ENCODE measurements at places on chromosomes 2 and 18.

DNA sequence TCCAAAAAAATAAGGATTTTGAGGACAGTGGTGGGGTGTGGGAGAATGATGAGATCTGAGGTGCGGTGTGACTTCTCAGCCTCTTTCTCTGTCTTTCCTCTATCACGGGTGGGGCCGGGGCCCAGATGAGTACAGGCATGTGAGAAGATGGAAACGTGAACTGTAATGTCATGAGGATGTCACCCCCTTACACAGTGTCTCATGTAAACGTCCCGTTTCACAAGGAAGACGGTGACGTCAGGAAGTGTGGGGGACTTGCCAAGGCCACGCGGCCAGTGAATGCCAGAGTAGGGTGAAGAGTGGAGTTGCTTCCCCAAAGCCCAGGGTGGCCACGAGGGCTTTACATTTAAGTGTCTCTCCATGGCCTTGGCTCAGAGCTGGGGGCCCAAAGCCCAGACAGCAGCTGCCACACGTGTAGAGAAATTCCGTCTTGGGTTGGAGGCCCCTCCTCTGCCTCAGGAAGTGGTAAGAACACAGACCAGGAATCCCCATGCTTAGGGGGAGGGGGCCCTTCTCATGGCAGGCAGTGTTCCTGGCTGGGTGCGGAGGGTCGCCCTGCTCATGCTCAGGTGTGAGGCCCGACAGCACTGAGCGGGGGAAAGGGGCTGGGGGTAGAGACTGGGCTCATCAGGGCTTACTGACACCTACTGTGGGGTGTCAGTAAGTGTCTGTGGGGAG lies 80.9 kb upstream of the SMAD7 start:
- peak overlapping the region; percentile 68 for H3K4me3 ChIP-seq
- no peak for DNase-seq
- H3K4me1 ChIP-seq, result peaks cover 10% of the 10 kb centered on the region
- peaks cover 7% of the 10 kb centered on the region for H3K27me3 ChIP-seq

- H3K36me3 ChIP-seq, result peaks cover 4% of the 10 kb centered on the region
- peak overlapping the region; percentile 85 for H3K27ac ChIP-seq
- no peak for DNase-seq
- H3K4me3 ChIP-seq, result no peak overlapping the region
These were observed 10.4 kb upstream of the DNAH7 start for GRCh38 chr2:196079052-196079451.

DNA sequence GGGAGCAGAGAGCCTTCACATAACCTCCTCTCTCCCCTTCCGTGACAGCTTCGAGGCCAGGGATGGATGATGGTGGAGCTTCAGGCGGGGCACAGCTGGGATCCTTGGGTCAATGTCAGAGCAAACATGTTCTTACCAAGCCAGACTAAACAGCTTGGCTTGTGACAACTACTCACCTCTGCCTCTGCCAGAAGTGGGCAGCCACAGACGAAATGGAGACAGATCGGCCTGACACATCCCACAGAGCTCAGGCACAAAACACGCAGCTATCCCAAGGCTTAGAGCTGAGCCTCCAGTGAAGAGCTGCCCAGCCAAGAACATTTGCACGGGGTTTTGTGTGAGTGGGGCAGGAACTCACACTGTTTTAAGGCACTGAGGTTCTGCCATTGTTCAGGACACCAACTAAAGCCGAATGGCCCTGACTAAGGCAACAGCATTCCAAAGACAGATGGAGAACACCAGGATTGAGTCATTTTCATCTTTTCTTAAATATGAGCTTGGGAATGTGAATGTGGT lies 12.8 kb downstream of the PXDN start:
- H3K4me1 ChIP-seq, result no peaks in the 10 kb centered on the region
- H3K27ac ChIP-seq, result no peak overlapping the region
- H3K4me3 ChIP-seq, result no peak overlapping the region
- no peaks in the 10 kb centered on the region for H3K27me3 ChIP-seq
- DNase-seq, result no peak

GRCh38 chr2:215535741-215536140 lies 99.9 kb upstream of the FN1 start:
- no peaks in the 10 kb centered on the region for H3K4me1 ChIP-seq
- no peak for DNase-seq
- no peak overlapping the region for H3K4me3 ChIP-seq
- no peaks in the 10 kb centered on the region for H3K36me3 ChIP-seq

DNA sequence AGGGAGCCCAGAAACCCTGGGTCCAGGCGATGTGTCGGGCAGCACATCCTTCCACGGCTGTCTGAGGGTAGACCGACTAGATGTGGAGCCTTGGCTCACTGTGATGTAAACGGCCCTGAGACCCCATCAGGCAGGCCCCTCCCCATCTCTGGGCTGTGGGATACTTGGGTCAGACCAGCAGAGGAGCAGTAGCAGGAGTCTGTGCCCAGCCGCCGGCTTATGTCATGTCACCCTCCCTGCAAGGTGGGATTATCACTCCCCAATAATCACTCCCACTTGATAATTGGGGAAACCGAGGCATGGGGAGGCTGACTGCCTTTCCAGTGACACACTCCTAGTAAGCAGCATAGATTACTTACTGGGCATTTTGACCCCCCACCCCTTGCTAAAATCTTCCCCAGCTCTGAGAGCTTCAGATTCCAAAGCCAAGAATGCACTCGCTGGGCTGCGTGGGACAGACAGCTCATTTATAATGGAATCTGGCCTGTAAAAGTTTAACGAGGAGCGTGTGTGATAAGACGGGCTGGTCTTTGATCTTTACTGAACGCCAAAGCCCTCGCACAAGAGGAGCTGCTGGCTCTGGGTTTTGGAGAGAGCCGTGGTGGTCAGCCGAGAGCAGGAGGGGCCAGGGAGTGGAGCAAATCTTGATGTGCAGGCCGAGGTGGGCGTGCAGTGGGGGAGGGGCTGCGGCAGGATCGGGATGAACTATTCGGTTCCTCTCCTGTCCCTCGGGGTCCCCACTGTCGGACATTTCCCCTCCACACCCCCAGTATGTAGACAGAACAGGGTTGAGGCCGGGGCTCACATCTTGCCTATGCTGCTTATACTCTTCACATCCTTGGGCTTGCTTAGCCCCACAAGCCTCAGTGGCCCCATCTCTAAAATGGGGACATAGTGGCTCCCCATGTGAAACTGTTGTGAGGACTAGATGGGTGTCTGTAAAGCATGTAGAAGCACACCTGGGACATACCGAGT lies 200.0 kb downstream of the GLI2 start:
- H3K4me1 ChIP-seq, result peaks cover 4% of the 10 kb centered on the region
- no peak overlapping the region for H3K4me3 ChIP-seq
- H3K36me3 ChIP-seq, result no peaks in the 10 kb centered on the region
- DNase-seq, result no peak
- H3K27ac ChIP-seq, result no peak overlapping the region
- peaks cover 2% of the 10 kb centered on the region for H3K27me3 ChIP-seq

GRCh38 chr2:84022810-84023431 lies 436.2 kb downstream of the SUCLG1 start:
- no peaks in the 10 kb centered on the region for H3K4me1 ChIP-seq
- H3K36me3 ChIP-seq, result no peaks in the 10 kb centered on the region
- DNase-seq, result no peak

DNA sequence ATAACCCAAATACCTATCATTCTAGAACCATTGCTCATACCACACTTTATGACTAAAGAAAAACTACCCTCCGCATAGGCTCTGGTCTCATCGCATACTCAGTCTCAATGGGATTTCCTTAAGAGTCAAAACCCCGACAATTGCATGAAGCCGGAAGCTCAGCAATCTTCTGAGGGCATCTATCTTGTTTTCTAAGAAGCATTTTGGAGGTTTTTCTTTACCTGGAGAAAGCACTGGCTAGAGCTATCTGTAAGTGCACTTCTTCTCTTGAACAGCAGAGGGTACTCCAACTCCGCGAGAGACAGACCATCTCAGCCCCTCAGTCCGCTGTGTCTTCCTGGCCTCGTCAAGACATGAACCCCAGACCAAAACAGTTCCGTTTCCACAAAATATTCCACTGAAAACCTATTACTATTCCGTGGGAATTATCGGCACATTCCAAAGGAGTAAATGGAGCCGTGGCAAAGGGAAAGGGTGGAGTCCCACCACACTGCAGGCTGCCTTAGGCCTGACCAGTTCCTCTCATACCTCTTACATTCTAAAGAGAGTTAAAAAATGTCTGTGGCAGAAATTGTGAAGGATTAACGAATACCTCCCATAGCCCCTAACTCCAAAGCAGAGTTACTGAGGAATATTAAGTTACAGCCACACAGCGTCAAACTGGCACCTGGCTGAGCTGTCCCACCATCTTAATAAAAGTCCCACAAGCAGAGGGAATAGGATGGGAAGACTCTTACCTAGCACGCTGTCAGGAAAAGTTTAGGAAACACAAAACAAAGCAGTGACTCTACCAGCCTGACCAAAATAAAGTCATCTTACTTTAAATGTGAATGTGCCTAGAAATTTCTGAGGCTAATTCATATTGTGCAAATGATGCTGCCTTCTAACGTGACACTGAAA lies 325.6 kb upstream of the VRK2 start:
- no peaks in the 10 kb centered on the region for H3K27me3 ChIP-seq
- peaks cover 6% of the 10 kb centered on the region for H3K4me1 ChIP-seq
- peak; percentile 23 for DNase-seq
- H3K36me3 ChIP-seq, result no peaks in the 10 kb centered on the region
- H3K4me3 ChIP-seq, result peak overlapping the region; percentile 36

DNA sequence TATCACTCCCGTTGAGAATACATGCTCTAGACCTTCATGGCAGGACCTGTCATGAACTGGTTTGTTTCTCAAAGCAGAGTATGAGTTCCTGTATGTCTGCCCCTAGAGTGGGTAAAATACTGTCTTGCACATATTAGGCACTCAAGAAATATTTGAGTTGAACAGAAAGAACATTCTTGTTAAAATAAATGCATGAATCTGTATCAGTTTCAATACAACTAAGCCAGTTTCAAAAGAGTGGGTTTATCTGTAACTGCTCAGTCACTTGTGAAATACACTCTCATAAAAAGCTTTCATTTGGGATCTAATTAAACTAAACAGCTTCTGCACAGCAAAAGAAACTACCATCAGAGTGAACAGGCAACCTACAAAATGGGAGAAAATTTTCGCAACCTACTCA lies 69.2 kb downstream of the RFTN2 start:
- no peak overlapping the region for H3K4me3 ChIP-seq
- no peaks in the 10 kb centered on the region for H3K36me3 ChIP-seq
- no peak for DNase-seq
- no peaks in the 10 kb centered on the region for H3K4me1 ChIP-seq
- H3K27me3 ChIP-seq, result no peaks in the 10 kb centered on the region

GRCh38 chr2:190501702-190502407 lies 32.7 kb downstream of the NEMP2 start:
- no peaks in the 10 kb centered on the region for H3K27me3 ChIP-seq
- peak overlapping the region; percentile 28 for H3K27ac ChIP-seq
- H3K4me1 ChIP-seq, result peaks cover 22% of the 10 kb centered on the region
- H3K4me3 ChIP-seq, result no peak overlapping the region
- no peaks in the 10 kb centered on the region for H3K36me3 ChIP-seq

GRCh38 chr2:173048897-173049661 lies 26.6 kb upstream of the MAP3K20 start:
- DNase-seq, result no peak
- no peaks in the 10 kb centered on the region for H3K27me3 ChIP-seq
- no peak overlapping the region for H3K27ac ChIP-seq
- no peak overlapping the region for H3K4me3 ChIP-seq
- no peaks in the 10 kb centered on the region for H3K4me1 ChIP-seq

- peaks cover 13% of the 10 kb centered on the region for H3K4me1 ChIP-seq
- peaks cover 21% of the 10 kb centered on the region for H3K27me3 ChIP-seq
These were observed 220.5 kb upstream of the ID2 start for GRCh38 chr2:8461341-8461740.

DNA sequence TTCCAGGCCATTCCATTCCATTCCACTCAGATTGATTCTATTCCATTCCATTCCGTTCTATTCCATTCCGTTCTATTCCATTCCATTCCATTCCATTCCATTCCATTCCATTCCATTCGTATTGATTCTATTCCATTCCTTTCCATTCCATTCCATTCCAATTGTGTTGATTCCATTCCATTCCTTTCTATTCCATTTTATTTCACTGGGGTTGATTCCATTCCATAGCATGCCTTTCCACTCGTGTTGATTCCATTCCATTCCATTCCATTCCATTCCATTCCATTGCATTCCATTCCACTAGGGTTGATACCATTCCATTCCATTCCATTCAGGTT lies 1142.3 kb downstream of the RPIA start:
- H3K27ac ChIP-seq, result no peak overlapping the region
- no peaks in the 10 kb centered on the region for H3K27me3 ChIP-seq
- no peak overlapping the region for H3K4me3 ChIP-seq
- no peak for DNase-seq
- H3K36me3 ChIP-seq, result no peaks in the 10 kb centered on the region

- H3K27me3 ChIP-seq, result no peaks in the 10 kb centered on the region
- no peak for DNase-seq
- no peaks in the 10 kb centered on the region for H3K4me1 ChIP-seq
- H3K4me3 ChIP-seq, result no peak overlapping the region
- no peak overlapping the region for H3K27ac ChIP-seq
These were observed 16.2 kb upstream of the GPC1 start for GRCh38 chr2:240419271-240419670.
